ENCODE measurements at places on chromosomes 4 and X.

GRCh38 chrX:68534691-68535090 is 35.8 kb downstream of the YIPF6 start:
- DNase-seq = no peak

DNA sequence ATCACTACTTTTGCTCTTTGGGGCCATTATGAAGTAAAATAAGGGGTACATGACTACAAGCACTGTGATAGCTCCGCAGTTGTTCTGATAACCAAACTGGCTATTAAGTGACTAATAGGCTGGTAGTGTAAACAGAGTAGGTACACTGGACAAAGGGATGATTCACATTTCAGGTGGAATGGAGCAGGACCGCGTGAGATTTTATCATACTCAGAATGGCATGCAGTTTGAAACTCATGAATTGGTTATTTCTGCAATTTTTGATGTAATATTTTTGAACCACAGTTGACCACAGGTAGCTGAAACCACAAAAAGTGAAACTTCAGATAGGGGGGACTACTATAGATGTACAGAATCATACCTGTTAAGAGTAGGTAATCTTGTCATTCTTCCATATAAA is 55.8 kb downstream of the PAK3 start:
- no peak for DNase-seq

- DNase-seq = no peak
These were observed 43.4 kb upstream of the TRIM2 start for GRCh38 chr4:153160821-153161220.

DNA sequence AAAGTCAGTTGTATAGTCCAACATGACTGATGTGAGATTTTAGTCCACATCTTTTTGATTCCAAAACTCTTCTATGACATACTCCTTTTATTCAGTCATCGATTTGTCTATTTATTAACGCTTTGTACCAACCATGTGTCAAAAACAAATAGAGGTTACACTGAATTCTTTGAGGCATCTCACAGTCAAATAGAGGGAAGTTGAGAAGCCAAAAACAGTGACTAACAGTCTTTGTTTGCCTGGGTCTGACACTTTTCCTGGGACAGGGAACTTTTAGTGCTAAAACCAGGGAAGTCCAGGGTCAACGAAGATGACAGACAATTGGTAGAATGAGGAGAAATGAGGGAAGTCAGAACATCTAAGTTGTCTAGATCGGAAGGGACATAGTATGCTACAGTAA is 169.9 kb upstream of the HS3ST1 start:
- DNase-seq = no peak

DNA sequence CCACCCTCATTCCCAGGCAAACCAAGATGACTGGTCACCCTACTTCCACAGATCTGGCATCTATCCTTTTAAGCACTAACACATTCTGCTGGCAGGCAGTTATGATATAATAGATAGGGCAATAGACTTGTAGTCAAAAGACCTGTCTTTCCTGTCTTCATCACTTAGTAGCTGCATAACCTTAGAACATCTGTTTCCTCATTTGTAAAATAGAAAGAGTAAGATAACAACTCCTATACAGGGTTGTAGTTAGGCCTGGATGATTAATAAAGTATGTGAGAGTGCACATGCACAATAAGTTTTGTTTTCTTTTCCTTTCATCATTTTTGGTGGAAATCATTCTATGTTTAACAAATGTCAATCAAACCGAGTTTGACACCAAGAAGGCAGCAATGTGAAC is 72.1 kb downstream of the GPR82 start:
- no peak for DNase-seq

- DNase-seq = no peak
These were observed 773 bp upstream of the TXLNG start for GRCh38 chrX:16785247-16786138.

DNA sequence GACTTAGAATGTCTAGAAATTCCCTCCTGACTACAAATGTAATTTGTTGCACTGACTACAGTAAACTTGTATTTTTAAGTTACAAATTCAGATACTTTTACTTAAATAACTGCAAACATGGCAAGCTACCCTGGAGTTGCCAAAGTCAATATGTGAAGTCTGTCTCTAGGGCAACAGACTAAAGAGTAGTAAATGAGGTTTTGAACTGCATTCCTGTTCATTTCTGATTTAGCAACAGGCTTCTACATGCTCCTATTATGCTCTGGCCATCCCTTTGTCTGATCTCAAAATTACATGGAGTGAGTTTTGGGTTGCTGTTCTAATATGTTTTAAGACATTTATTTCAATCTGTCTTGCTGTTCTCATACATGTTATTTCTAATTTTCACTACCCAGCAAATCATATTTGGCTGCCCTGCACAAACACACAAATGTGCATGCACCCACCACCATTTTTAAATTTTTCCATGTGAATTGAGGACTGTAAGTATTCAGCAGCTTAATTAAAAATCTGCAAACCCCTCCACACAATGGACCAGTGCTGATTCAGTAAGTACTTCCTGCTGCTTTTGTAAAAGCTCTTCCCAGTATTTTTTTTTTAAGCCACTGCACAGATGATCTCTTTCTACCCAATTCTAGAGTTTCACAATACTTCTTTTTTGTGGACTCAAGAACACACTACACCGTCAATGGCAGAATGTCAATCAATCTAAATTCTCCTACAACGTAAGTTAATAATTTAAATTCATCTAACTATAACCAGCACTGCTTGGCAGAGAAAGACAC is 26.7 kb downstream of the SH3RF1 start:
- DNase-seq = no peak

- no peak for DNase-seq
These were observed 698.4 kb downstream of the IL1RAPL1 start for GRCh38 chrX:29285664-29286063.

DNA sequence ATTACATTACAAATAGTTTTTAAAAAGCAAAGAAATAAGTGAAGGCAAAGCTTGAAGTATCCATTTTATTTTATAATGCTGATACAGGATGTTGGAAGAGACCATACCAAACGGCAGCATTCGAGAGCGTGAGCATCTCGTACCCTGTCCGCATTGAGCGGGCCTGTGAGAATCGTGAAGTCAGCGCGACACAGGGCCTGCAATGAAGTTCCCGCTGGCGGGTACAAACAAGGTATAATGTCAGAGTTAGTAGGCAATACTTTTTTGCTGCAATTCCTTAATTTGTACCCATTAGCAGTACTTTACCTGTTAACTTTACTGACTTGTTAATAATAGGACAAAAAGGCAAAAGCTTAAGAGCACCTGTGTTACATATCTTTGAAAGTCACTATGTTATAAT is 19.0 kb downstream of the HNRNPD start:
- DNase-seq = no peak

- no peak for DNase-seq
These were observed 7.6 kb downstream of the CPLX1 start for GRCh38 chr4:818106-818921.

GRCh38 chrX:40094900-40095582 is 2.7 kb downstream of the BCOR start:
- no peak for DNase-seq

DNA sequence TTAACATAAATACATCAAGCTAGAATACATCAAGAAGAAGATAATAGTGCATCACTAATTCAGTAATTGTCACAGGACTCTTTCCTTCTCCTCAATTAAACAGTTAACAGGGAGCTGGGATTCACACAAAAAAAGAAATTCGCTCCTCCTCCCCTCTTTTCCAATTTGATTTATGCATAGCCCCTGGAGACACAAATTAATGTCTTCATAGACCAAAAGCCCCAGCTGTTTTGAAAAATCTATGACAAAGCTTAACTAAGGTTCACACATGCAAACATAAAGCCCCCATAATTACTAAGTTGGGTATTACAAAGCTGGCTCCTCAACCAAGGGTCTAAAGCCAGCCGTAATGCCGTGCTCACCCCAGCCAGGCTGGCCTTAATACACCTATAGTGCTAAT is 61.2 kb downstream of the ENOX2 start:
- DNase-seq = no peak

DNA sequence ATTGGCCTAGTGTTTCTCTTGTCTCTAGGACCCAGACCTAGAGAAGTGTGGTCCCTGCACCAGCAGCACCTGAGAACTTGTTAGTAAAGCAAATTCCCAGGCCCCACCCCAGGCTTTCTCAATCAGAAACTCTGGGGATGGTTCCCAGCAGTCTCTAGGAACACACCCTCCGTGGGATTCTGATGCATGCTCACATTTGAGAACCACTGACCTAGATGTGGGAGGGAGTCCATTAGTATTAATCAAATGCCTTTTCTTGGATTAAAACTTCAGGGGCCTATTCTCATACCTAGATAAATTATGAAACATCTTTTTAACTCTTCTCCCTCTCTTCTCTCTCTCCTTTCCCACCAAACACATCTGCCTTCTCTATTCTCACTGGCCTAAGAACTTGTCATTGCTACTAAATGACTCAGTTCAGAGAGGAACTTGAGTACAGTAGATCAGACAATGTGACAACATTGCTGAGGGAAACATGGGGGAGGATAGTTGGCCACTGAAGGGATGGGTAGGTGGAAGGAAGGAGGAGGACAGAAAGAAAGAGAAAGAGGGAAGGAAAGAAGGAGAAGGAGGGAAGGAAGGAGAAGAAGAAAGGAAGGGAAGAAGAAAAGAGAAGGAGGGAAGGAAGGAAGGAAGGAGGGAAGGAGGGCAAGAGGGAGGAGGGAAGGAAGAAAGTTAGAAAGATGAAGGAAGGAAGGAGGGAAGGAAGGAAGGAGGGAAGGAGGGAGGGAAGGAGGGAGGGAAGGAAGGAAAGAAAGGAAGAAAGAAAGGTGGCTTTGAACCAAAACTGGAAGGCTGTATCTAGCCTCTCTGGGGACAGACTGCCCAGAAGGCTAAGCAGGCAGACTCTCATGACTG is 132.7 kb upstream of the MAP3K15 start:
- no peak for DNase-seq

GRCh38 chr4:168562041-168562571 is 65.3 kb downstream of the PALLD start:
- no peak for DNase-seq

DNA sequence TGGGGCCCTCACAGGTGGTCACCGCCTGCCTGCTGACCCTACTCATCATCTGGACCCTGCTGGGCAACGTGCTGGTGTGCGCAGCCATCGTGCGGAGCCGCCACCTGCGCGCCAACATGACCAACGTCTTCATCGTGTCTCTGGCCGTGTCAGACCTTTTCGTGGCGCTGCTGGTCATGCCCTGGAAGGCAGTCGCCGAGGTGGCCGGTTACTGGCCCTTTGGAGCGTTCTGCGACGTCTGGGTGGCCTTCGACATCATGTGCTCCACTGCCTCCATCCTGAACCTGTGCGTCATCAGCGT is 652 bp downstream of the DRD5 start:
- no peak for DNase-seq

DNA sequence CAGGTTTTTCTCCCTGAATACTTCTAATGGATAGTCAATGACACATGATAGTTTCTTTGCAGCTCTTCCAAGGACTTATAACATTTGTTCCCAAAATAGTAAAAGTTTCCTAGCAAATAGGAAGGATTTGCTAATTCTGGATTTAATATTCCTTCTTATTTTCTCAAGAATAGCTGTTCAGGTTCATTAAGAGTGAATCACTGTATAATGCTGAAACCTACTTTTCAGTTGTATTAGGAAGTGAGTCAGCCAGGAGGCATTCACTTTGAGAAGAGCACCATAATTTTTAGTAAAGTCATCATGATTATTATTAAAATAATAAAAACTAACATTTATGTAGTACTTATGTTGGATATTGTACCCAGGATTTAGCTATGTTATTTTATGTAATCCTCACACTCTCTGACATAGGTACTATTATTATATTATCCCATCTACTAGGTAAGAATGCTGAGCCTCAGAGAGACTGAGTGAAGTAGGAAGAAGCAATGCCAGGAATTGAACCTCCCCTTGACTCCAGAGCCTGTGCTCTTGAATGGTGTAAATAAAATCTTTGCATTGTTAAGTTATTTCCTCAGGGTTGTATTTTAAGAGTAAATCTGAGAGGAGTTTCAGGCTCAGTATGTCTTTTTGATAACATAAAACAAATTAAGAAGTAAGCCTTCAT is 114.8 kb downstream of the REELD1 start:
- DNase-seq = no peak

DNA sequence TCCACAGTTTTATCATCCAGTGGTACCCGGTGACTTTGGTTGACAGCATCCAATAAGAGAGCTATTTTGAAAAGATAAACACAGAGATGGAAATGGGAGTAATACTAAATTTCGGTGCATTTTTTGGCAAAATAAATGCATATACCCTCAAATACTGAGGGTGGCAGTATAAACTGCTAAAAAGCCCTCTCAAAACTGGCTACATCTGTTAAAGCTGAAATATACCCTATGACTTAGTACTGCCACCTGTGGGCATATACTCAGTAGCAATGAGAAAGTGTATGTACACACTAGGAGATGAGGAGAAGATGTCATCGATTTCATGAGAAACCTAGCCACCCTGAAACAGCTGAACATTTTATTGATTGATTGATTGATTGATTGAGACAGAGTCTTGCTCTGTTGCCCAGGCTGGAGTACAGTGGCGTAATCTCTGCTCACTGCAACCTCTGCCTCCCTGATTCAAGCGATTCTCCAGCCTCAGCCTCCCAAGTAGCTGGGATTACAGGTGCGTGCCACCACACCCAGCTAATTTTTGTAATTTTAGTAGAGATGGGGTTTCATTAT is 12.2 kb upstream of the TMEM128 start:
- peak; percentile 69 for DNase-seq

GRCh38 chr4:128394778-128395177 is 107.2 kb upstream of the PGRMC2 start:
- DNase-seq = no peak

GRCh38 chr4:10253765-10254164 is 137.2 kb upstream of the WDR1 start:
- no peak for DNase-seq

DNA sequence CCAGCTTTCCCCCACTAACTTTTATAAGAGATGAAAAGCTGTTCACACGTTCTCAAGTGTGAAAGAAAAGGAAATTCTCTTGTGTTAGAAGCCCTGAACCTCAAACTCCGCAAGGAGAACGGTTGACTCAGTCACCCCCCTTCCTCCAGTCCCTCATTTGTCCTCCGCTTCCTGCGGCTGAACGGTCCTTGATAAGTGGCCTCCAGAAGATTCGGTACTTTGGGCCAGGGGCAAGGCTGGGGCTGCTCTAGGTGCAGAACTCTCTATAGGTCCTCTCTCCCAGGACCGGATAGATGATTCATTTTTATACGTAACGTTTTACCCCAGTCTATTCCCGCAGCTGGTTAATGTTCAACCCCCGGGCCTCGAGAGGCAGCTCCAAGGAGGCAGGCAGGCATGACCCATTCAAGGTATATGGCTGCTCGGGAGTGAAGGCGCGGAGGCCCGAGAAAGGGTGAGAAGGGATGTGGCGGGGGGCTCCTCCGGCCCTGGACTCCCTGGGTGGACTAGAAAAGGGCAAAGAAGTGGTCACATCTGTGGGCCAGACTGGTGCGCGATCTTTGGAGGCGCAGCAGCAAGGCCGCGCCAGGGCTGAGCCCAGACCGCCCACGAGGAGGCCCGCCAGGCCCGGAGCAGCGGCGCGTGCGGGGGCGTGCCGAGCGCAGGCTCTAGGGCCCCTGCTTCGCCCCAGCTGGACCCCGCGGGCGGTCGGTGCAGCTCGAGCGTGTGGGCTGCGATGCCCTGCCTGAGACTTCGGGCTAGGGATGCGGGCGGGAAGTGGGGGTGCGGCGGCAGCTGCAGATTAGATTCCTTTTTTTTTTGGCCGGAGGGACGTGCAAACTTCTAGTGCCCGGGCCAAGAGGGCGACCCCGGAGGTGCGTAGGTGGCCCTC is 11.7 kb downstream of the PITX2 start:
- peak; percentile 53 for DNase-seq
